ENCODE measurements at places on chromosomes 1 and 21.

GRCh38 chr1:45299981-45300668, 26.6 kb upstream of the HPDL start:
- DNase-seq, result peak; percentile 77

DNA sequence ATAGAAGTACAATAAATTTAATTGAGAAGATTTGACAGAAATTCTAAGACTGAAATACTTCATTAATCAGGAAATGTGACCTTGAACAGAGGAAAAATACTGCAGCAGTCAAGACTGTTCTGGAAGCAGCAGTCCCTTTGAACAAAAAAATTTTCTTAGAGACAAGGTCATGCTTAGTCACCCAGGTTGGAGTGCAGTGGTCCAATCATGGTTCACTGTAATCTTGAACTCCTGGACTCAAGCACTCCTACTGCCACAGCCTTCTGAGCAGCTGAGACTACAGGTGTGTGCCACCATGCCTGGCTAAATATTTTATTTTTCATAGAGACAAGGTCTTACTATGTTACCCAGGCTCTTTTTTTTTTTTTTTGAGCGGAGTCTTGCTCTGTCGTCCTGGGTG, 1.9 kb upstream of the CCDC30 start:
- no peak for DNase-seq

DNA sequence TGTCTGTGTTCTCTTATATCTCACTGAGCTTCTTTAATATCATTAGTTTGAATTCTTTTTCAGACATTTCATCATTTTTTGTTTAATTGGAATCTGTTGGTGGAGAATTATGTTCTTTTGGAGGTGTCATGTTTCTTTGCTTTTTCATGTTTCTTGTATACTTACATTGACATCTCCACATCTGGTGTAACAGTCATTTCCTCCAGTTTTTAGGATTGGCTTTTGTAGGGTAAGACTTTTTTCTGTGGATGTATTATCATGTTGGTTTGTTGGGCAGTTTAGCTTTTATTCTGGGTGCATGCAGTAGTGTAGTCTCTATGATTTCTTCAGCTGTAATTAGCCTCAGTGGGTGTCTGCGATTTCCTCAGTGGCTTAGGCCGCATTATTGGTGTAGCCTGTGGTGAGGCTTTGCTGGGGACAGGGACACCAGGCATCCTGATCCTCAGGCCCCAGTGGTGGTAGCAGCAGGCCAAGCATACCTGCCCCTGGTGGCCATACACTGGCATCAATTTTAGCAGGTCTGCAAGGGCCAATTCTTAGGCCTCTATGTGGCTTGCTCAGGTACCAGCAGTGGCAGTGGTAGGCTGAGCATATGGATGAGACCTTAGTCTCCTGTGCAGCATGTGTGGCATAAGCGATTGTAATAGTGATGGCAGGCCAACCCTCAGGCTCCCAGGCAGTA, 77.6 kb upstream of the SAMD13 start:
- DNase-seq, result no peak

DNA sequence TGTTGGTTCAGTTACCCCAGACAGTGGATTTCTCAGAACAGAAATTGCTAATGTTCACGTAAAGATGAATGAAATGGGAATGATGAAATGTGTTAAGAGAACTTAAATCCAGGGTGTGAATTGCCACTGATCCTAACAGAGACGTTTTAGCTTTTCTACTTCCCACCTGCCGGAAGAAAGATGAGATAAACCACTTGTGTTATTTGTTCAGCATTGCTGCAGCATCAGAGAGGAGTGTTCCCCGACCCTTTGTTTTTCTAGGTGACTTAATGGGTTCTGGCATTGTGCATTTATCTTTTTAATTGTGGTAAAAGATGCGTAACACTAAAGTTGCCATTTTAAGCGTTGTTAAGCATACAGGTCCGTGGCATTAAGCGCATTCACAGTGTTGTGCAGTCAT, 122.3 kb downstream of the GALNT2 start:
- no peak for DNase-seq

- peak; percentile 87 for DNase-seq
These were observed 81.6 kb upstream of the KCNE2 start for GRCh38 chr21:34282223-34282622.

All from kidney capillary endothelial cell (primary cell).